ENCODE measurements at places on chromosomes 7 and 10.

- DNase-seq = peak; percentile 76
Observed at GRCh38 chr7:118195837-118196474, 12.0 kb downstream of the LSM8 start.

- no peak for DNase-seq
Observed at GRCh38 chr10:44557596-44558191, 172.8 kb upstream of the CXCL12 start.

DNA sequence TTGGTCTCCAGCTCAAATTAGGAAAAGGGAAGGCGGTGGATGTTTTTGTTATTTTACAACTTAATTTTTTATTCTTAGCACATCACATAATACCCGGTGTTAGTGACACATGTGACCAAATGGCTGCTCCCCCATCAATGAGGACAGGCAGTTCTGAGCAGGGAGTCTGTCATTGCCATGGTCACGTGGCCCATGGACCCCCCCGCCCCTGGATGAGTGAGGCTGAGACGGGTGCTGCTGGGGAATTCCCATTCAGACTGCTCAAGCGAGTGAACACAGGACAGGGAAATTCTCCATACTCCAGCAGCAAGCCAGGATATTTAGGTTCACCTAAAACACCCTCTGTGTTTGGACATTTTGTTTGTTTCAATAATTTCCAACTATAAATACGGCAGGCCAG is 34.7 kb upstream of the SLC35B4 start:
- no peak for DNase-seq

DNA sequence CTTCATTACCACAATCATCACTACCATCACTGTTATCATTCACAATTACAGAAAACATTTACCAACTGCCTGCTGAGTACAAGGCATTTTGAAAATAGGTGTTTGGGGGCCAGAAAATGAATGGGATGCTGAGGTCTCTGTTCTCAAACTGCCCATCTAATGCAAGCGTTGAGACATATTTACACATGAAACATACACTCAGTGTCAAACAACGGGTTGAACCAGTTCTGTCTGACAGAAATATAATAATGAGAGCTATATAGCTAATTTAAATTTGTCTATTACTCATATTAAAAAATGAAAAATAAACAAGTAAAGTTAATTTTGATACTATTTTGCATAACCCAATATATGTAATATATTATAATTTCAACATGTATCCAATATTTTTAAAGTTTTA is 303.1 kb downstream of the KCNMA1 start:
- no peak for DNase-seq

- DNase-seq = no peak
Observed at GRCh38 chr7:80732630-80733029, 94.2 kb downstream of the CD36 start.

DNA sequence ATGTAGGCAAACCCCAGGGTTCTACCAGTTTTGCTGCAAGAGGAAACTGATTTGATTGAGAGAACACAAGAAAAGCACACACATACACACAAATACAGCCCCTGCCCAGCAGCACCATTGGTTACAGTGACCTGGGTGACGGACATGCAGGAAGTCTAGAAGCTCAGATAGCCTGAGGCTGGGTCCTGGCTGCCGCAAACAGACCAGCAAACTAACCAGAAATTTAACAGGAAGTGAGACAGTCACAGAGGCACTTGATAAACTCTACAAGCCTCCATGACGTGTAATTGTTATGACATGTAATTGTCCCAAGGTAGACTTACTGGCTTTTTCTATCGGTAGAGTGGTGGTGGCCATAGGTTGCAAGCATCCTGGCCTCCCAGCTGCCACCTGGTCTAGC is 58.9 kb downstream of the PRKAR2B start:
- DNase-seq = peak; percentile 4

GRCh38 chr7:130231792-130232191 is 24.1 kb downstream of the SSMEM1 start:
- DNase-seq = no peak

- DNase-seq = no peak
Observed at GRCh38 chr7:91198371-91198770, 65.9 kb upstream of the FZD1 start.

GRCh38 chr10:103725242-103725641 is 130.1 kb downstream of the SH3PXD2A start:
- no peak for DNase-seq

- DNase-seq = no peak
Observed at GRCh38 chr7:74505471-74506324, 52.0 kb downstream of the GTF2IRD1 start.

- DNase-seq = peak; percentile 78
Observed at GRCh38 chr10:110502851-110503301, 5.2 kb downstream of the DUSP5 start.

DNA sequence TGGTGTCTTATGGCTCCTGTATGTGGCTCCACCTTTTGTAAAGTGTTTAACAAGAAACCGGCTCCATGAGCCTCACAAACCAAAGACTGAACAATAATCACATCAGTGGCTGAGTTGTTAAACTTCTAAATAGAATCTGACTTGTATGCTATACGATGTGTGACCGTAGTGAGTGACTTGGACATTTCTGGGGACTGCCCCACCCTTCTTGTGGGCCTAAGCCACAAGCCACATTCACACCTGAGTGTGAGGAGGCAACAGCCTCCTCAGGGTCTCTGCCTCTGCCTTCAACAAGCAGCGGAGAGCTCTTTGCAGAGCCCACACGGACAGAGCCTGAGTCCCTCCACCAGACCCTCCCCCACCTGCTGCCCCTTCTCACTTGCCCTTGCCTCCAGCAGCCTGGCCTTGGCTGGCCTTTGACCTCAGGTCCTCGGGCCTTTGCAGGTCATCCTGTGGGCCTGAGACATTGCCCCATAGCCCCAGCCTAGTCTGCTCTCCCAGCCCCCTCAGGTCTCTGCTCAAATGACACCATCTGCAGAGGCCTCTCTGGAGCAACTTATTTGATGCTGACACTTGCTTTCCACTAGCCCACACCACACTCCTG is 156.8 kb upstream of the TNS3 start:
- no peak for DNase-seq

- DNase-seq = peak; percentile 30
Observed at GRCh38 chr7:64555046-64555445, 7.8 kb downstream of the ZNF680 start.

- no peak for DNase-seq
Observed at GRCh38 chr10:74586088-74586585, 240.3 kb upstream of the KAT6B start.

GRCh38 chr10:92747600-92747999 is 57.8 kb downstream of the HHEX start:
- no peak for DNase-seq

DNA sequence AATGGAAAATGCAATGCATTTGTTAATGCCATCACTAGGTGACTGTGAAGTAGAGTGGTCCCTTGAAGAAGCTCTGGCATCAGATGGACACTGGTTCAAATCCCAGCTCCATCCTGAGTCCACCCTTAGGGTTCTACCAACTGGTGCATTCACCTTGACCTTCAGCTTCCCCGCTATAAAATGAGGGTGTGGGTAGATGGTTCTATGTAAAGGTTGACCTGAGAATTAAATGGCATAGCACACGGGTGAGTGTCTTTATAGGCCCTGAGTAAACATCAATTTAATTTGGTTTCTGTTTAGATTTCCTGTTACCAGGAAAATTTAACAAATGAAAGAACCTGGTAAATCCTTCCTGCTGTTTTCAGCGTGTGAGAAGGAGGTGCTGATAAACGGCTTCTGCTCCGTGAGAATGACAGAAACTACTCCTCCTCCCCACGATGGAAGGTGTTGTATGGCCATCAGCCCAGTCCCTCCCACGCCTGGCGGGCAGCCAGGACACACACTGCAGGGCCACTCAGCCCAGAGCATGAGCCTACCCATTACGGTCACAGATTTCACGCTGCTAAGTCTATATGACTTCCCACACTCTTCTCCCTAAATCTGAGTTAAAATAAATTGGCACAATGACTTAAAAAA is 210.1 kb downstream of the TNS3 start:
- peak; percentile 62 for DNase-seq

- peak; percentile 65 for DNase-seq
Observed at GRCh38 chr7:113100121-113100603, 13.5 kb upstream of the GPR85 start.

- DNase-seq = no peak
Observed at GRCh38 chr10:124449170-124450011, 444 bp downstream of the NKX1-2 start.

- DNase-seq = no peak
Observed at GRCh38 chr7:22351329-22351692, 5.6 kb downstream of the RAPGEF5 start.

DNA sequence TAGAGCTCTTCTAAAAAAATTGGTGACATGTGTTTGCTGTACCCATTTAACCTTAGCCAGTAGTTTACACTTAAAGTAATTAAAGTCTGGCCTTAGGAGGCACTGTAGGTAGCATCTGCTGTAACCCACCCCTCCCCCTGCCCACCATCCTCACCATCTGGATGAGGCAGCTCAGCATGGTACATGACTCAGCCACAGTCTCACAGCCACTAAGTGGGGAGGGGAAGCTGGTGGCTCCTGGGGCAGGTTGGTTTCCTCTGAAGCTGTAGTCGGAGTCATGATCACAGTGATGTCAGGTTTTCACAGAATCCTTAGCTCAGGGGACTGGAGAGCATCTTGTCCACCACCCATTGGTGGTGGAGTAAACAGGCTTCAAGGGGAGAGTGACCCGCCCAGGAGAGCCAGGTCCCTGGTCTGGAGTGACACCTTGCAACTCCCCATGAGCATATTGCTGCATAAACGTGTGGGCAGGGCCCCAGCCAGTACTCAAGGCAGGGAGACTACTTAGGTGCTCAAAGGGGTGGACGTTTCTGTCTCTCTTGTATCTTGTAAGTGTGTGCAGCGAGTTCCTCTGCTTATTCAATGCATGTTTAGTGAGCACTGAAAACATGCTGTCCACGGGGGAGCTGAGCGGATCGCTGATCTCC is 125.9 kb downstream of the GRK5 start:
- DNase-seq = no peak

GRCh38 chr10:17536221-17536620 is 81.0 kb downstream of the HACD1 start:
- DNase-seq = no peak

GRCh38 chr7:36600869-36601530 is 123.3 kb downstream of the AOAH start:
- DNase-seq = peak; percentile 43

GRCh38 chr10:119055472-119055871 is 25.1 kb downstream of the EIF3A start:
- DNase-seq = no peak

DNA sequence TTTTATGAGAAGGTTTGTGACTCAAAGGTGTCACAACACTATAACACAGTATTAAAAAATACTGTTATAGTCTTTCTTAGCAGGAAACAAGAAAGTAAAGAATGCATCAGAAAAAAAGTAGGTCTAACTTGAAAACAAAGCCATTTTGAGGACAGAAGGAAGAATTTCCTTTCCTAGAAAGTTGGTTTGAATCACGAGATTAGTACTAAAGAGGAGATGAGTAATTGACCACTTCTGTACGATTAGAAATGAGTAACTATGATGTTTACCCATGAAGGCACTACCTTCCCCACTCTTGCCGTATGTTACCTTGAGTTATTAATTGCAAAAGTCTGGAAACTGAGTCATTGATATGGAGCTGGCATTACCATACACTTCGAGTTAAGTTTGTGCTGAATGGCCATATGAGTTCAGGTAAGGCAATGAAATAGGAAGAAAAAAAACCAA is 65.2 kb downstream of the FAM185A start:
- peak; percentile 74 for DNase-seq

GRCh38 chr7:24475166-24475961 is 97.9 kb upstream of the PALS2 start:
- DNase-seq = no peak

DNA sequence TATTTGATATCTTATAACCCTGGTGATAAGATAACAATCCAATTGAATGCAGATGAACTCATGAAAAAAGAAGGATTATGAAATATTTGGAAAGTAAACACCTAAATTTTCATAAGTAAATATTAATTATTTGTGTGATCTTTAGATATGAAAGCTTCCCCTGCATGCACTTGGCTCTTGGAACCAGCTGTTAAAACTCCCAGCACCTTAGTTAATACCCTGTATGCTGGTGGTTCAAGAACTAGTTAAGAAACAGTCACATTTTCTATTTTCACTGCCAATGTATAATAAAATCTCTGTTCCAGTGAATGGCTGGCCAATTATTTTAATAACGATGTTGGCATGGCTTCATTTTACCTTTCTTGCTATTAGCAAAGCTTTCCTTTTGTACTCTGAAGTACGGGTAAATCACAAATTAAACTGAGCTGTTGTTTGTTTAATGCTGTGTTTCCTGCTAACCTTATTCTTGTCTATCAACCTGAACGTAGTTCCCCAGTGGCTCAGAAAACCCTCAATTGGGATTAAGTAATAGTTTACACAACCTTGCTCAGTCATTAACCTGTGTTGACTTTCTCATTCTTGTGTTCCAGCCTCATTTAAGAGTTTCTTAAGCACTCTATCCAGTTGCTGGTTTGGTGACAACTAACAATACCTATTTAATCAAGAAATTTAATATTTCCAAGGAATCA is 38.9 kb downstream of the MET start:
- no peak for DNase-seq

GRCh38 chr7:101118856-101119255 is 8.0 kb upstream of the SERPINE1 start:
- DNase-seq = no peak

- no peak for DNase-seq
Observed at GRCh38 chr7:45484094-45484493, 90.1 kb upstream of the ADCY1 start.

GRCh38 chr7:3416453-3416852 is 115.4 kb downstream of the SDK1 start:
- DNase-seq = no peak

DNA sequence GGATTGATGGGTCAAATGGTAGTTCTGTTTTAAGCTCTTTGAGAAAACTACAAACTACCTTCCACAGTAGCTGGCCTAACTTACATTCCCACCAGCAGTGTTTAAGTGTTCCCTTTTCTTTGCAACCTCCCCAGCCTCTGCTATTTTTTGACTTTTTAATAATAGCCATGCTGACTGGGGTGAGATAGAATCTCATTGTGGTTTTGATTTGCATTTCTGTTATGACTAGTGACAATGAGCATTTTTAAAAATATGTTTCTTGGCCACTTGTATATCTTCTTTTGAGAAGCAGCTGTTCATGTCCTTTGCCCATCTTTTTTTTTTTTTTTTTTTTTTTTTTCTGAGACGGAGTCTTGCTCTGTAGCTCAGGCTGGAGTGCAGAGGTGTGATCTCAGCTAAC is 155.2 kb upstream of the BMPER start:
- DNase-seq = peak; percentile 47

GRCh38 chr7:18177815-18178660 is 150.4 kb upstream of the PRPS1L1 start:
- DNase-seq = peak; percentile 57

DNA sequence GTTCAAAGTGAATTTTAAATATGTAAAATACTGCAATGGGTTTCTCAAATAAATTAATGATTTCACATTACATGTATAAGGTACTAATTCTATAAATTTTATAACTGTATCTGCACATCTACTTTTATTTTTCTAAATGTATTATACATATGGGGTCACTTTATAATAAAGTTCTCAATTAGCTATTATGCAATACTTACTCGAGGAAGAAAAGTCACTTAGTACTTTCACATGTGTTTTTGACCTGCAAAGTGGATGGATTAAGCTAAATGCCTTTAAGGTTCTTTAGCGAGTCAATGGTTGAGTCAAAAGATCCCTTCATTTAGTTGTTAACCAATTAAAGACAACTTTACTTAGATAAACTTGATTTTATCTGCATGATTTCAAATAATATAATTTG is 437.8 kb downstream of the ANKRD7 start:
- DNase-seq = no peak

GRCh38 chr10:44281662-44282061 is 103.2 kb downstream of the CXCL12 start:
- DNase-seq = no peak
